Vagina (tissue), 2 donors: ENCODE measurements at places on chromosomes 4 and X.
A peak's percentile ranks its signal among the peaks of the same experiment; 100 is the strongest.

GRCh38 chr4:79913581-79913980 is 159.4 kb downstream of the ANTXR2 start:
- DNase-seq: no peak
- no peaks in the 10 kb centered on the region for H3K36me3 ChIP-seq
- H3K27me3 ChIP-seq: no peaks in the 10 kb centered on the region
- no peak overlapping the region for H3K27ac ChIP-seq
- no peak overlapping the region for H3K4me3 ChIP-seq

DNA sequence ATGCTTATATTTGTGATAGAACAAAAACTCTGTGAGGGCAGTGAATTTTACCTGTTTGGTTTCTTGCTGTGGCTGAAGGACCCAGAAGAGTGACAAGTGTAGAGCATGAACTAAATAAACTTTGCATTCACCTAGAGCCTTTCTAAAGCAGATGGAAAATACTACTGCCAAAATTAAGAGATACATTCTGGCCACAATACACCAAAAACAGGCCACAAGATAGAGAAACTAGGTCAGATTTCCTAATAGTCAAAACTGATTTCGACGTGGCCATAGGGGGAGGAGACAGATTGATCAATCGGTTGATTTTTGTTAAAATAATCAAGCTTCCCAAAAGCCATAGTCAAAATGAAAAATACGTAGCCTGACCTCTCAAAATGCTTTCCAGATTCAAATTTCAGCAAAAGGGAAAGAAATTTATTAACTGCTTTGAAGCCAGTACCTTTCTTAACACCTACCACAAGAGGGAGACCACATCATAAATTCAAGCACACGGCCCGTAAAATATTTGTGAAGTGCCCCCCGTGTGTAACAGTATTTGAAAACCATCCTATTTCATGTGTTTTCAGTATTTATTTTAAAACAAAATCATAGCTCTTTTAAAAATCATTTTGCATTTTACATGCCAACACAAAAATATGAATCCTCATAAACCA is 132.4 kb downstream of the CORIN start:
- H3K27me3 ChIP-seq: no peaks in the 10 kb centered on the region
- H3K27ac ChIP-seq: no peak overlapping the region
- H3K4me3 ChIP-seq: no peak overlapping the region
- no peaks in the 10 kb centered on the region for H3K4me1 ChIP-seq
- H3K36me3 ChIP-seq: no peaks in the 10 kb centered on the region

- H3K27me3 ChIP-seq: peaks cover 36% of the 10 kb centered on the region
- H3K27ac ChIP-seq: no peak overlapping the region
- no peaks in the 10 kb centered on the region for H3K36me3 ChIP-seq
These were observed 3.7 kb downstream of the NKX3-2 start for GRCh38 chr4:13540446-13541175.

GRCh38 chr4:80141543-80141942 is 55.8 kb upstream of the PRDM8 start:
- H3K4me1 ChIP-seq: no peaks in the 10 kb centered on the region
- no peaks in the 10 kb centered on the region for H3K27me3 ChIP-seq
- no peaks in the 10 kb centered on the region for H3K36me3 ChIP-seq
- DNase-seq: no peak

DNA sequence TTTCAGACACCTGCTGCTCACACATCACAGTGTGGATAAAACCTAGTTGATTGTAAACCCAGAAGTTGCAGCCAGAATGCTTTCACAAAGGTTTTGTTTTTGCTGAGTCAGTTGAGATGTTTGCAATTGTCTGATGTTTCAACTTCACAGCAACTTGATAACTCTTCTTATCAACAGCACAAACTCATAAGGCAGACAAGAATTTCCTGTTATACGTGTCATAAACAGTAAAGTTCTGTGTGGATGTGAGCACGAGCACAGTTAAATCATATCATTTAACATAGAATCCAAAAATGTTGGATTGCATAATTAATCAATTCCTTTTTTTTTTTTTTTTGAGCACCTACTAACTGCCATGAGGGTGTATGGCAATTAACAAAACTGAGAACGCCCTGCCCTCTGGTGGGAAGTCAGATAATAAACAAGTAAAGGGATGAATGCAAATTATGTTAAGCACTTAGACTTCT is 512.2 kb downstream of the PDHA2 start:
- no peaks in the 10 kb centered on the region for H3K36me3 ChIP-seq
- no peaks in the 10 kb centered on the region for H3K4me1 ChIP-seq
- no peak overlapping the region for H3K27ac ChIP-seq
- no peaks in the 10 kb centered on the region for H3K27me3 ChIP-seq

DNA sequence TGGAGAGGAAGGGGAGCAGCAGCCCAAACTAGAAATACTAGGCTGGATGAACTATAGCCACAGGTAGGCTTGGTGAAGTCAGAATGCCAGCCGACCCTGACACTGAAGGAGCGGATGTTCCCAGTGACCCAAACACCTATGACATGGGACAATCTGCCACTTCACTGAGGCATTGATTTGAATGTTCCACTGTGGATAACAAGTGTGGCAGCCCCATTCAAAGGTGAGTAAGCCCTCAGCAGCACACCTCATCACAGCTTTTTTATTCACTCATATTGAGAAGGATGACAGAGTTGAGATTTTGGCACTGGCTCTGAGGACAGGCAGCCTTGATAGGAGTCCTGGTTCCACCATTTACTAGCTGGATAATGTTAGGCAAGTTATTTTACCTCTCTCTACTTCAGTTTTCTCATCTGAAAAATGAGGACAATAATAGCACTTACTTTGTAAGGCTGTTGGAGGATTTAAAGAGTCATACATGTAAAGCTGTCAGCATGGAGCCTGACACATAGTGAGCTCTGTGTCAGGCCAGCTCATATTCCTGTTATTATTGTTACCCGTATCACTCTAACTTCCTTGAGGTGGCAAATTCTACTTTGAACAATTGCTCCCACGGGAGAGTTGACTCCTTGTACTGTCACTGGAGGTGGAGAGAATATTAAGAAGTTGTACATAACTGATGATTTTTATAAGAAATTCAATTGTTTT is 114.6 kb downstream of the RASL11B start:
- no peaks in the 10 kb centered on the region for H3K4me1 ChIP-seq
- DNase-seq: peak; percentile 44
- H3K27me3 ChIP-seq: no peaks in the 10 kb centered on the region
- no peak overlapping the region for H3K27ac ChIP-seq
- H3K36me3 ChIP-seq: no peaks in the 10 kb centered on the region
- no peak overlapping the region for H3K4me3 ChIP-seq

DNA sequence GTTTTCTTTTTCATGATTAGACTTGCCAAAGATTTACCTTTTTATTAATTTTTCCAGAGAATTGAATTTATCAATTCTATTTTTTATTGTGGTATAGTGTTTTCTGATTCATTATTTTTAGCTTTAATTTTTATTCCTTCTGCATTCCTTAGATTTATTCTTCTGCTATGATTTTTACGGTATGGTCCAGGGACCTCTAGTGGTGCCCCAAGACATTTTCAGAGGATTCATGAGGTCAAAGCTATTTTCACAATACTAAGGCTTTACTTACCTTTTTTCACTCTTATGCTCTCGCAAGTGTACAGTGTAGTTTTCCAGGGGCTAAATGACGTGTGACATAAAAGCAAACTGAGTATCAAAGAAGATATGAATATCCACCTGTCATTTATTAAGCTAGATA is 8.0 kb downstream of the RADX start:
- no peak for DNase-seq
- no peaks in the 10 kb centered on the region for H3K36me3 ChIP-seq
- no peak overlapping the region for H3K4me3 ChIP-seq
- no peaks in the 10 kb centered on the region for H3K4me1 ChIP-seq
- H3K27me3 ChIP-seq: no peaks in the 10 kb centered on the region

DNA sequence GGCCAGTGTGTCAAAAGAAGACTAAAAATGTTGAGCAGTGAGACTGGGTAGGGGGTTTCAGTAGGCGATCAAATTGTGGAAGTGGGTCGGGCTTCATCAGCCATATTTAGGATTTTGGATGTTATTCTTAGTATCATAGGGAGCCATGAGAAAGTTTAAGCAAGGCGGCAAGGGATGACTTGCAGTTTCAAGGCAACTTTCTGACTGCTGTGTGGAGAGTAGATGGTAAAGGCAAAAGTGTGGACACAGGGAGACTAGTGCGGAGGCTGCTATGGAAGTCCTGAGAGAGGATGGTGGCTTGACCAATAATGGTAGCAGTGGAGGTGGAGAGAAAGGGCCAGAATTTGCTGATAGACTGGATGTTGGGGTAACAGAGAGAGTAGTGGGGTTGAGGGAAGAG is 15.4 kb downstream of the GK start:
- no peaks in the 10 kb centered on the region for H3K4me1 ChIP-seq
- H3K36me3 ChIP-seq: no peaks in the 10 kb centered on the region
- no peak overlapping the region for H3K27ac ChIP-seq
- DNase-seq: no peak

DNA sequence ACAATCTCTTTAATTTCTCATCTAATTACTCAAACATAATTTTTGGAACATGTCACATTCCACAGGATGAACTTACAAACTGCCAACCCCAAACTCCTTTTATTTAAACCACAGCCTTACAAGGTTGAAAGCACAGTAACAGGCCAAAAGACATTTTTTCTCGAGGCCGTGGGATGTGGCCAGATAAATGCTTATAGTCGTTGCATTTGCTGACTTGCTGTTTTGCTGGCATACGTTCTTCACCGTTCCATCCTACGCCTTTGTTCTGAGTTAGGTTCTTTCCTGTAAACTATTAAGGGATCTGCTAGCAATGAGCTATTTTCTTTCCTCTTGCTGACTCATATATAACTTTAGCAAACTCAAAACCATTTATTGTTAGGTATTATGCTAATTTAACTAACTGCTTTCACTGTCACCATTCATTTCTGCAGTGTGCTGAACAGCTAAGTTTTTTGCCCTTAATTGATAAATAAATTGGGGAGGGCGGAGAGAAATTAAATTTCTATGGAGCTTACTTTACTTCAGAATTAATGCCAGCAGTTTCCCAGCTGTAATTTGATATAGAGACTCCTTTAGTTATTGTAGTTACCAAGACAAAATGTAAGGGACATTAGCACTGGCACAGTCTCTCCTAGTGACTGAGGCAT is 135.1 kb upstream of the PACRGL start:
- no peak for DNase-seq
- H3K4me1 ChIP-seq: no peaks in the 10 kb centered on the region
- H3K36me3 ChIP-seq: no peaks in the 10 kb centered on the region
- no peak overlapping the region for H3K4me3 ChIP-seq

- no peak overlapping the region for H3K4me3 ChIP-seq
- no peaks in the 10 kb centered on the region for H3K27me3 ChIP-seq
- H3K27ac ChIP-seq: no peak overlapping the region
These were observed 36.5 kb downstream of the GAK start for GRCh38 chr4:895596-895995.

- no peak overlapping the region for H3K4me3 ChIP-seq
- no peak overlapping the region for H3K27ac ChIP-seq
- no peak for DNase-seq
- no peaks in the 10 kb centered on the region for H3K27me3 ChIP-seq
These were observed 473.1 kb upstream of the ATOH1 start for GRCh38 chr4:93355411-93355810.

DNA sequence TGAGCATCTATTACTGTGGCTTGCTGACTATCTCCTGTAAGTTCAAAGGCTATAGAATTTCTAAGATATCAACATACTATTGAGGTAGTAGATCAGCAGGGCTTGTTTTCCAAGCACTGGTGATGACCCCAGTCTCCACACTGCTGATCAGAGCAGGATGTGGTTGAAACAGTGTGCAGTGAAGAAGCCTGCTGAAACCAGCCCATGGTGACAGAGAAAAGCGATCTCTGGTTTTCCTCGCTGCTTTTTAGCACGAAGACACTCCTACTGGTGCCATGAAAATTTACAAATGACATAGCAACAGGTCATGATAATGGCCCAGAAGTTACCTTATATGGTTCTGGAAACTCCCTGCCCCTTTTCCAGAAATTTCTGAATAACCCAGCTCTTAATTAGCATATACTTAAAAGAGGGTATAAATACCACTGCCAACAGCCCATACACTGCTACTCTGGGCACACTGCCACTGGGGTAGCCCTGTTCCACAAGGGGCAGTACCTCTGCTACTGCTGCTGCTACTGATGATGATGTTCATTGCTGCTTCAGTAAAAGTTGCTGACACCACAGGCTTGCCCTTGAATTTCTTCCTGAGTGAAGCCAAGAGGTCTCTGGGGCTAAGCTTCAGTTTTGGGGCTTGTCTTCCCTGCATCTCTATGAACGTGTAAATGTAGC is 1689.5 kb upstream of the PCDH10 start:
- H3K4me3 ChIP-seq: no peak overlapping the region
- no peaks in the 10 kb centered on the region for H3K4me1 ChIP-seq
- H3K27me3 ChIP-seq: no peaks in the 10 kb centered on the region
- H3K27ac ChIP-seq: no peak overlapping the region

DNA sequence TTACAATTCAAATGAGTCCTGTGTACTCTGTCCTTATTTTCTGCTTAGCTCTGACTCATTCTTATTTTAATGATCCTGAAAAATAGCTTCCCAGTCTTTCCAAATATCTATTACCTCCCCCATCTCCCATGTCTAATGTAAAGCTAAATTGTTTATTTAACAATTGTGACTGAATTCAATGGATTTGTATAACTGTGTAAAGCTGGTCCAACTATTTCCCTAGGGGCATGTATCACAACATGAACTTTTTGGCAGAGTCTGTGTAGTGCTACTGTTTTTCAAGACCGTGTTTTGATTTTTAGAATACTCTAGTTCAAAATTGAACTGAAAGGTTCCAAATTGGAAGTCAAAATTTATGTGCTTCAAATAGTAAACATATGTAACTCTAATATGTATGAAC is 67.8 kb downstream of the SPCS3 start:
- H3K27ac ChIP-seq: no peak overlapping the region
- H3K4me3 ChIP-seq: no peak overlapping the region
- DNase-seq: no peak

DNA sequence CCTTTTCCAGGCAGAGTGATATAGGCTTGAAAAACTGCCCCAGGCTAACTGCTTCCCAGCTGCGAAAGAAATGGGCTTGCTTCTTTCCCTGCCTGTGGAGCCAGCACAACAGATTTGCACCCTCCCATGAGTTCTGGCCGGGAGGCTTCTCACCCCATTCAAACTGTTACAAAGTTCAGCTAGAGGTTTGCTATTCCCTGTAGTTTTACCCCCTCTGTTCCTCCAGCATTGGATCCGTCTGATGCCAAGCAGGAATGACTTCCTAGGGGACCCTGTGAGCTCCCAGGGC is 87.6 kb upstream of the NDST4 start:
- no peak overlapping the region for H3K4me3 ChIP-seq
- H3K36me3 ChIP-seq: no peaks in the 10 kb centered on the region
